ENCODE measurements at places on chromosomes 16 and 17.
A peak's percentile ranks its signal among the peaks of the same experiment; 100 is the strongest.

GRCh38 chr17:64001091-64001579 is 3.0 kb downstream of the PRR29 start:
- DNase-seq, result no peak

DNA sequence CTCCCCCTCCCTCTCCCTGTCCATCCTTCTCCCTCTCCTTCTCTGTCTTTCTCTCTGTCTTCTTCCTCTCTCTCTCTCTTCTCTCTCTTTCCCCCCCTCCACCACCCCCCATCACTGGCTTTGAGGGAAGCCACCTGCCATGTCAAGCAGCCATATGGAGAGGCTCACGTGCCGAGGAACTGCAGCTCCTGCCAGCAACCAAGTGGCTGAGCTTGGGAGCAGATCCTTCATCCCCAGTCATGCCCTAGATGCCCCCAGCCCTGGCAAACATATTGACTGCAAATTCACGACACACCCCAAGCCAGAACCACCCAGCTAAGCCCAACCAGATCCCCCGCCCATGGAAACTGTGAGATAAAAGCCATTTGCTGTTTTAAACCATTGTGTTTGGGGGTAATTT is 40.9 kb upstream of the RBFOX3 start:
- DNase-seq, result no peak

GRCh38 chr17:67421869-67422273 is 44.8 kb downstream of the PITPNC1 start:
- DNase-seq, result peak; percentile 67

DNA sequence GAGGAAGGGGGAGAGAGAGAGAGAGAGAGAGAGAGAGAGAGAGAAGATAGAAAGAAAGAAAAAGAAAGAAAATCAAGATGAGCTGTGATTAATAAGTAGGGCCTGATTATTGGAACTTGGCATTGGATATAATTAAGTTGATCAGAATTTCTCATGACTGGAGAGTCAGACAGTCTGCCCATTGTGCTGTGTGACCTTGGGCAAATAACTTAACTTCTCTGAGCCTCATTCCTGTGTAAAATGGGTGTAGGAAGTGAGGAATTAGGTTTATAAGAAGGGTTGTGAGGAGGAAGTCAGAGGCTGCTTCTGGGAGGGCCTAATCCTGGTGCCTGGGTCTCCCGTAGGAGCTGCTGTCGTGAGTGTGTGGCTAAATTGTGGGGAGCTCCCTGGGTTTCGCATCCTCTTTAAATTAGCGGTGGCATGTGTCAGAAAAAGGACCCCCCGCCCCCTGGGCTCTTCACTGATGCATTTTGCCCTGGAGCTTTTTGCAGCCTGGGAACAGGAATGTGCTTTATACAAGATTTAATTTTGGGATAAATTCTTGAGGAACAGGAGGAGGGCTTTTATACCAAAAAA is 76.0 kb downstream of the CMIP start:
- DNase-seq, result no peak

DNA sequence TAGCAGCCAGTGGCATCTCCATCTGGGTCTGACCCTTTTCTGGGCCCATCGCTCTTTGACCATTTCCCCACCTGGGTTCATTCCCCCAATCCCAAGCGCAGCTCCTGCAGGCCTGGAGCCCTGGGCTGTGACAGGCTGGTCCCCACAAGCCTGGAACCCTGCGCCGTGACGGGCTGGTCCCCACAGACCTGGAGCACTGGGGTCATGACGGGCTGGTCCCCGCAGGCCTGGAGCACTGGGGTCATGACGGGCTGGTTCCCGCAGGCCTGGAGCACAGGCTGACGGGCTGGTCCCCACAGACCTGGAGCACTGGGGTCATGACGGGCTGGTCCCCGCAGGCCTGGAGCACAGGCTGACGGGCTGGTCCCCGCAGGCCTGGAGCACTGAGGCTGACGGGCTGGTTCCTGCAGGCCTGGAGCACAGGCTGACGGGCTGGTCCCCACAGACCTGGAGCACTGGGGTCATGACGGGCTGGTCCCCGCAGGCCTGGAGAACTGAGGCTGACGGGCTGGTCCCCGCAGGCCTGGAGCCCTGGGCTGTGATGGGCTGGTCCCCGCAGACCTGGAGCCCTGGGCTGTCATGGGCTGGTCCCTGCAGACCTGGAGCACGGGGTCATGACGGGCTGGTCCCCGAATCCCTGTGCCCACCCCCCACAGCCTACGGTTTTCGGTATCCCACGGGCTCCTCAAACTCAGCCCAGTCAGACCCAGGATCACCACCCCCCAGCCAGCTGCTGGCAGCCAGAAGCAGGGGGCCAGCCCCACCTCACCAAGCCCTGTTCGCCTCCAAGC is 16.6 kb downstream of the TMC6 start:
- no peak for DNase-seq

- no peak for DNase-seq
Observed at GRCh38 chr17:32835291-32835761, 41.6 kb downstream of the MYO1D start.

GRCh38 chr17:14972844-14973243 is 292.3 kb downstream of the PMP22 start:
- no peak for DNase-seq

DNA sequence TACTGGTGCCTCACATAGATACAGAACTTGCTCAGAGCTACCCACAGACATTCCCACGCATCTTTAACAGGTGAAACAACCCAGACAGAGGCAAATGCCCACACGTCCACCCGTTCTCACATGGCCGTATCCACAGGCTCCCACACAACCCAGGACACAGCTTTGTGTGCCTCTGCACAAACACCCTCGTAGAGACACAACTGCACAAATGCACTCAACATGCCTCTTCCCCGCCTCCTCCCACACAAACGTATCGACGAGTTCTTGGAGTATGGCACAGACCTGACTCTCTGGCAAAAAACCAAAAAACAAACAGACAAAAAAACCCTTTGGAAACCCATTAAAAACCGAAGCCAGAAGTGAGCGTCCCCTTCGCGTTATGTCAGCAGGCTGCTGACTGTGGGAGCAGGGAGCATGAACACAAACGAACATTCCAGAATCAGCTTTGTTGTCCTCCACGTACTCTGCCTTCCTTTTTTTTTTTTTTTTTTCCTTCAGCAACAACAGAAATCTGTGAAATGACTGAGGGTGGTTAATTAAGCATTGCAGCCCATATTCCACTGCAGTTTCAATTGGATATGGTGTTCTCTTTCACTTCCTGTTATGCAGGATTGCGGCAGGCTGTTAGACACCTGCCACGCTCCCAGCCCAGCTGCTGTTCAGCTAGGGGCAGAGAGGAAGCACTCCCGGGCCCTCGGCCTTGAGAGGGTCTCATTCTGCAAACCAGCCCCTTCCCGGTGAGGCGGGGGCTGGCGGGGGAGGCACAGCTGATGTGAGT is 313.7 kb downstream of the MAF start:
- peak; percentile 50 for DNase-seq

GRCh38 chr16:26673011-26673410 is 393.7 kb upstream of the C16orf82 start:
- DNase-seq, result no peak

DNA sequence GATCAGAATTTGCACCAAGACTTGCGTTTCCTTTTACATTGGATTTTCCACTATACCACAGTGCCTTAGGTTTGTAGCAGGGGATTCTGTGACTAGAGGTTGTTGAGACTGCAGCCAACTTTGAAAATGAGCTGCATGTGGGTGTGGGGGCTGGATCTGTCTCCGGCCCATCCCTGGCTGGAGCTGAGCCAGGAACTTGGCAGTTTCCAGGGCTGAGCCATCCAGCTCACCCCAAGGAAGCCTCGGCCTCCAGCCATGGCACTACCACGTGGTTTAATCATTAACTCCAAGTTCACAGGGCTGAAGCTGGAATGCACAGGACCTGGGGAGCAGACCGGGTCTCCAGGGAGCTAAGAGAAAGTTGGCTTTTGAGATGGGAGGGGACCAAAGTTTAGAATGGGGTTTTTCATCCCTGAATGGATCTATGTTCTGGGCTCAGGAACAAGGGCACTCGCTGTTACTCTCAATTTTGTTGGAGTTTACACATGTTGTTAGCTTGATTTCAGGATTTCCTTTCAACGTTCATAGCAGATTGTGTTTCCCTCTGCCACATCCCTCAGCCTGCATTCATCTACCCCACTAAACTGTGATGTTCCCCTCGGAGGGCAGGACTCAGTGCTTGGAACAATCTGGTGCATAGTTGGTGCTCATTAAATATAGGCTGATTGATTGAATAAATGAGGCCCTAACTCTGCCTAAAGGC is 42.3 kb upstream of the HNF1B start:
- DNase-seq, result no peak

DNA sequence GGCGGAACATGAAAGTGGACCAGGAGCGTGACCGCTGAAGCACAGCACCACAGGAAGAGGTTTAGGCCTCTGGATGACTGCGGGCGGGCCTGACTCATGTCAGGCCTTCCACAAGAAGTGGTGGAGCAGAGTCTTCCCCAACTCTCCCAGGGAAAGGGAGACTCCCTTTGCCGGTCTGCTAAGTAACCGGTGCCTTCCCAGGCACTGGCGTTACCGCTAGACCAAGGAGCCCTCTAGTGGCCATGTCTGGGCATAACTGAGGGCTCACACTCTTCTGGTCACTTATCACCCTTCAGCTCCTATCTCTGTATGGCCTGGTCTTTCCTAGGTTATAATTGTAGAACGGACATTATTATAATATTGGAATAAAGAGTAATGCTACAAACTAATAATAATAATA is 1931.9 kb downstream of the TP53TG3F start:
- DNase-seq, result peak; percentile 25

- DNase-seq, result no peak
Observed at GRCh38 chr16:512802-513201, 14.7 kb upstream of the CAPN15 start.
